ENCODE measurements at places on chromosomes 1 and 21.

GRCh38 chr1:32798679-32799416 lies 18.3 kb downstream of the YARS1 start:
- DNase-seq, result no peak

GRCh38 chr1:202213361-202214088 lies 19.9 kb downstream of the LGR6 start:
- no peak for DNase-seq

DNA sequence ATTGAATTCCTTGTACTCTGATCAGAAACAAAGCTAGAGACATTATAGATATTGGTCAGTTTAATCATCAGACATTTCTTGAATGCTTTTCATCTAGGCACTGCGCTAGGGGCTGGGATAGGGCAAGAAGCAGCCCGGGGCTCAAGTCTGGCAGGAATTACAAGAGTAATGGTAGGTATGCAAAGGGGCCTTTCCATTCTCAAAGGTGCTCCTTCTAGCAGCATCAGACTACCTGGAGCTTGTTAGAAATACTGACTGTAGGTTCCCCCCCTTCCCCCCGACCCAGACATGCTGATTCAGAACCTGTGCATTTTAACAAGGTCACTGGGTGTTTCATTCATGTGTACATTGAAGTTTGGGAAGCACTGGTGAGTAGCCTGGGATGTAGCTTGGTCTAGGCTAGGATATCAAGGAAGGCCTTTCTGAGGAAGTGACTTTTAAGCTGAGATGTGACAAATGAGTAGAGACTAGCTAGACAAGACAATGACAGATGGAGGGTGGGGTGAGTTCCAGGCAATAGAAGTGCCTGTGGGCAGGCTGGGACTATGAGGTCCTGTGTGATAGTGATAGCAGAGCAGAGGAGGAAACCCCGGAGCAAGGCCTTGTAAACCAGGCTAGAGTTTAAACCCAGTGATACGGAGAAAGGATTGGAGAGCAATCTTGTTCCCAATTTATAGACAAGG lies 26.3 kb downstream of the NFASC start:
- no peak for DNase-seq

DNA sequence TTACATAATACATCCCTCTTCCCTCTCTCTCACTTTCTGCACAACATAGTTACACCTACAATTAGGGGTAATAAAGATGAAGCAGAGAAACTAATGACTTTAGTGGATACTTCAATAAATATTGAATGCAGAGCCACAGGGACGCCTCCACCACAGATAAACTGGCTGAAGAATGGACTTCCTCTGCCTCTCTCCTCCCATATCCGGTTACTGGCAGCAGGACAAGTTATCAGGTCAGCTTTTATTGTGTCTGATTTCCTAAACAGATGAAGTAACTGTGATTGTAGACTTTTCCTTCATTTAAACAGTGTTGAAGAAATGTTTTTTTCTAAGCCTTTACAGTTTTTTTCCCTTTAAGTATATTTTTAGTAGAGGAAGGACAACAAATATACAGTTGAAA lies 281.6 kb downstream of the TPR start:
- no peak for DNase-seq

- DNase-seq, result no peak
Observed at GRCh38 chr1:35883635-35884101, 659 bp downstream of the AGO1 start.

- no peak for DNase-seq
Observed at GRCh38 chr1:34984435-34984792, 733 bp downstream of the TMEM35B start.

- DNase-seq, result no peak
Observed at GRCh38 chr1:2108213-2108876, 58.1 kb downstream of the PRKCZ start.

DNA sequence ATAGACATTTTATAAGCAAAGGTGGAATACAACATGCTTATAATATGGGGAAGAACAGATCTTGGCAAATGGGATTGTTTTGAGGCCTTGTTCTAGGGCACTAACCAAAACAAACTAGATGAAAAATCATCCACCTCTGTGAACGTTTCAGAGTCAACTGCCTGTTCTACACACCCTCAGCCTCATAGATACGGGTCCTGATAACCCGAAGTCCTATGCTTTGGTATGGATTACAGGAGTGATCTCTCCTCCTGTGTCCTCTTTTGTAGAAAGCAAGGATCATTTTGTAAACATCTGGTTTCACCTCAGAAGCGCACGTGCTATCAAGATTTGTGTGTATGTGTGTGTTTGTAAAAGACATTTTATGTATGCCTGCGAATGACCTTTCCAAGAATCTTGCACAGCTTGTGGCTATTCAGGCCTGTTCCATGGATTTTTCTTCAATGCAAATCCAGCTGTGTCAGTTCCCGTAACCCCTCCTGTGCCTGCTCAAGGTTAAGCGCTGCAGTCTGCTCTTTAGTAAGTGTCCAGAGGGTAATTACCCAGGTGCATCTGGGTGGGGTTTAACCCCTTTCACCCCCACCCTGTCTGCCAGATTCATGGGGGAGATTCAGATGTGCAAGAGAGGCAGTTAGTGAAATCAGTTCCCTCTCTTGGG lies 132.4 kb downstream of the ROR1 start:
- no peak for DNase-seq

- DNase-seq, result no peak
Observed at GRCh38 chr1:159831412-159832141, 4.9 kb downstream of the SLAMF8 start.

GRCh38 chr1:175162955-175163354 lies 29.6 kb downstream of the KIAA0040 start:
- DNase-seq, result no peak

GRCh38 chr1:193210996-193211395 lies 24.6 kb upstream of the B3GALT2 start:
- no peak for DNase-seq

GRCh38 chr1:51044834-51045233 lies 57.2 kb upstream of the C1orf185 start:
- DNase-seq, result no peak

DNA sequence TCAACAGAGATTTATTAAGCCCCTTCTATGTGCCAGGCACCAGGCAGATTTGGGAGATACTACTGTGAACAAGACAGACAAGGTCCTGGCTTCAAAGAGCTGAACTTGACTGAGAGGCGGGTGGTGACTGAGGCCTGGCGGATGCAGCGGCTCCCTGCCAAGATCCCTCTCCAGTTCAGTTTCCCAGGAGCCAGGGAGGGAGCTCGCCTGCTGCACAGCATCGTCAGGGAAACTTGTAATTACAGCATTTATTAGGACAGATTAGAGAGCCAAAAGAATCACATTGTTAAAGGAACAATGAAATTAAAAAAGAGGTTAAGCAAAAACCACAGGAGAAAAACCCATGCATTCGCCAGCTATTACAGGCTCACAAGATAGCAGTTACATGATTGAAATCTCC lies 55.3 kb downstream of the ETS2 start:
- DNase-seq, result no peak

- no peak for DNase-seq
Observed at GRCh38 chr1:192889082-192889481, 80.2 kb downstream of the RGS2 start.

DNA sequence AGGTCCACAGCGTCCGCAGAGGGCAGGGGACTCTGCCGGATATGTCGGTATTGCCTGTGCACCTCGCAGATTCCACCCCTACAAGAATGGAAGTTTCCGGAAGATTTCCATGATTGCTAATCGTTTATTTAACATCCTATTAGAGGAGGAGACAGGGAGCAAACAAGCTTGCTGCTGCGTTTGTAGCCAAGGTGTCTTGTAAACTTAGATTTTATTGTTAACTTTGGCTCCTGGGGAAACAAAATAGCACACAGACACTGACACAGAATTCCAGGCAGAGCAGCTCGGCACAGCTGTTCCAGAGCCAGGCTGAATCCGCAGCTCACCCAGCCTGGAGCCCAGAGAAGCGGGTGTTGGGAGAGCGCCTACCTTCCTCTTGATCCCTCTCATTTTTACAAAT lies 75.7 kb downstream of the AJAP1 start:
- no peak for DNase-seq

- DNase-seq, result no peak
Observed at GRCh38 chr1:203091199-203091477, 5.3 kb upstream of the MYOG start.

- DNase-seq, result no peak
Observed at GRCh38 chr1:234875953-234876855, 252.4 kb downstream of the TOMM20 start.

- no peak for DNase-seq
Observed at GRCh38 chr1:226129230-226129629, 57.3 kb downstream of the ACBD3 start.

GRCh38 chr1:78142736-78143135 lies 97.0 kb downstream of the GIPC2 start:
- DNase-seq, result no peak

DNA sequence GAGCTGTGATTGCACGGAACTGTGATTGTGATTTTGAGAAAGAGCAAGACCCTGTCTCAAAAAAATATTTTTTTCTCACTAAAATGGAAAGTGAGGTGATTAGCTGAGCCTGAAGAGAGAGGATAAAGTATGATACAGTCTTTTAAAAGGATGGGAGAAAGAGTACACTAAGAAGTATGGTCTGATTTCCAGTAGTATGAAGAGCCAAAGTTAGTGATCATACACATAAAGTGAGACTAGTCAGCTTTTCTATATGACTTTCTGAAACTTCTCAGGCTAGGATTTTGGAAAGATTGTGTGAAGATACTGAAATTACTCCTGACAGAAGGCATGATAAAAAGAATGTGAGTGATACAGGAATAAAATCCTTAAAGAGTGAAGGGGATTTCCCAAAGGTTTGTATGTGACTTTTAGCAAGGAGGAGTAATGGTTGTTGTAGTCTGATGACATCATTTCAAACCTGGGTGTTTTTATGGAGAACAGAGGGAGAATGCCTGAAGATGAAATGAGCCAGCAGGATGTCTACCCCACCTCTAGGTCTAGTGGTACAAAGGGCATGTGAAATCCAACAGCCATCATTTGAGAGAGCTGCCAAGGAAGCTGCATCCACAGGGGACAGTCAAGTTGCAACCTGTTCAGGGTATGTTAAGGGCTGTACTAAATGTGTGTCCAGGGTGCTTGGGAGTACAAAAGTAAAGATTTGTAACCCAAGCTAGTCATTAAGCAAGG lies 157.7 kb downstream of the PIK3R3 start:
- no peak for DNase-seq

DNA sequence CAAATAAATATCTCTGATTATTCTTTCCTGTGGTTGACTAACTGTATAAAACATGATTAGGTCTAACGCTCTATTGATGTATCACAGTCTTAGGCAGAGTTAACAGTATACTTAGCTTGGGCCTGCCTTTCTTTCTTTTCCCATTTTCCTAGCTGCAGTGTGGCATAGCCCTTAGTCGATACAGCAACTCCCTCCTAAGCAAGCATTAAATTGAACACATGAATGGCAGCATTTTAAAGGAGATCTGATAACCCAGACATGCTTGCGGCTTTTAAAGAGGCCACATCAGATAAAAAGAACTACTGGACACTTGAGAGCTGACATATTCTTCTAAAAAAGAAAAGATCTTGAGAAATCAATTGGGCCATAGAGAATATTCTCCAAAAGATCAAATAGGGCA lies 312.0 kb upstream of the TMPRSS15 start:
- DNase-seq, result no peak

GRCh38 chr1:79519084-79519760 lies 512.7 kb upstream of the ADGRL4 start:
- no peak for DNase-seq

DNA sequence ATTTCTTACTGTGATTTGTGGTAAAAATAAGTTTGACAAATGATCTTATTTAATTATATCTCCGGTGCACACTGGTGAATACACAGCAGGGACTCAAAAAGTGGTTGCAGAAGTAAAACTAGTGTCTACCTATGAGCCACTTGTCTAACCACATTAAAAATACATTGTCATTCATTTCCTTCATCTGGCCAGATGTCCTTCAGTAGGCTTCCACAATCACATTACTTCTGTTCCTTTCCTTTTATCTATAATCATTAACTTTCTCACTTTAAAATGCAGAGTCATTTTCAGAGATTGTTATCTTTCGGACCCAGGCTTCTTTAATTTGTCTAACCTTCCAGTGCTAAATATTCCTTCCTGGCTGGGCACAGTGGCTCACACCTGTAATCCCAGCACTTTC lies 3.0 kb downstream of the RBBP5 start:
- no peak for DNase-seq

- DNase-seq, result no peak
Observed at GRCh38 chr1:238399558-238399957, 508.8 kb upstream of the ZP4 start.

DNA sequence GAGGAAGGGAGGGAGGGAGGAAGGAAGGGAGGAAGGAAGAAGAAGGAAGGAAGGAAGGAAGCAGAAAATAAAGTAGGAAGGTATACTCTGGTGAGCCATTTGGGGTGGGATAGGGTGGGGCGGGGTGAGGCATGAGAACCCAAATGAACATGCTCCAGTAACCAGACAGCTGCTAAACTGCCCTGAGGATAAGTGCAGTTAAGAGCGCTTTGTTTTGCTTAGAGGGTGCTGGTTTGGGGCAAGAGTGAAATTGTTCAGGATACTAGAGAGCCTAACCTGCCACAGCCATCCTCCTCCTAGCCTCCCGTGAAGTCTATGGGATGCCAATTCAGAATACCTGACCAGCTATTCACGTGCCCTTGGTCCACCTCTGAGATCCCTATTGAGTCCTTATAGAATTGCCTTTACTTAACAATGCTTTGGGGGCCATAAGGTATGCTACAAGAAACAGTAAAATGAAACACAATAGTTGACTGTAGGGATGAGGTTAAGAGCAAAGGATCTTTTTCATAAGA lies 59.0 kb upstream of the ATF3 start:
- no peak for DNase-seq

DNA sequence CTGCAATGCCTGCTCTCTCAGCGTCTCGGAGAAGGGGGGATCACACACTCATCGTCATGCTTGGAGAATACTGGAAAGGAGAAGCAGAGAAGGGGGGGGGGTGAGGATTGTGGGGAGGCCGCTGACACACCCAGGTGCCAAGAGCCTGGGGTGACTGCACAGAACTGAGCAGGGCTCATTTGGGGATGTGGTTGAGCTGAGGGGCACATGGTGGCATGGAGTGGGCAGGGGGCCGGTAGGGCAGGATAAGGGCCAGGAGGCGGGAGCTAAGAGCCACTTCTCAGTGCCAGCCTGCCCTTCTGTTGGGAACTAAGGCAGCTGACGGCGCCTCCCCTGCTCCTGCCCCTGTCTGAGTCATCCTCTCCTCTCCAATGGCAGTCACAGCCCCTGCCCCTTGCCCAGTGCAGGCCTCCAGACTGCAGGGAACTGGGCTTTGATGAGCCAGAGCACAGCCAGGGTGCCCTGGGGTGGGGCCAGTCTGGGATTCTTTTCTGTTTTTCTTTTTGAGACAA lies 27.2 kb downstream of the MRPL37 start:
- peak; percentile 72 for DNase-seq

- no peak for DNase-seq
Observed at GRCh38 chr1:154845174-154845573, 24.9 kb downstream of the KCNN3 start.

DNA sequence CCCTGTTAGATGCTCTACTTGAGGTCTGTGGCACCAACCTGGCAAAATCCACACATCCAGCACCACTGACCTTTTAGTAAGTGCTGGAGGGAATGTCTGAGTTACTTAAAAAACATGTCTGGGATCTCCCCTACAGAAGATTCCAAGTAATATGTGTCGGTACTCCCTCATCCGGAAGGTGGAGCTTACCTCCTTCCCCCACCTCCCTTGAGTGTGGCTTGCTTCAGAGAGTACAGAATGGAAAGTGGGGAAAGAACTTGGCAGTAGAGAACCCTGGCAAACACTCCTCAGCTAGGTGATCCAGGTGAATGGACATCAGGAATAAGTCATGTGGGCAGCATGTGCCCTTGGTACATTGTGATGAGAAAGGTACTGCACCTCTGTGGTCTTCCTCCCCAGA lies 49.0 kb upstream of the BCAR3 start:
- no peak for DNase-seq

GRCh38 chr21:16216288-16216962 lies 486.6 kb downstream of the USP25 start:
- DNase-seq, result no peak
